Immature natural killer cell (primary cell): ENCODE measurements at places on chromosomes 12 and 14. TPM values are rescaled to one million over a fixed set of nuclear protein-coding genes. Genes with fewer than 3 reads are reported as not detected.

The IQSEC3 gene
- 0.07 TPM for polyA plus RNA-seq

The GALC gene
- 57.6 TPM for polyA plus RNA-seq

The SMOC1 gene
- not detected for polyA plus RNA-seq

The ERBB3 gene
- not detected for polyA plus RNA-seq

The FOXN4 gene
- polyA plus RNA-seq = not detected

The LMO3 gene
- polyA plus RNA-seq = not detected

The PIK3C2G gene
- polyA plus RNA-seq = not detected

GRCh38 chr12:108589028-108589839 lies 8.7 kb downstream of the TMEM119 start:
- DNase-seq = no peak

GRCh38 chr12:95796225-95796981 lies 5.8 kb upstream of the NTN4 start:
- no peak for DNase-seq

- no peak for DNase-seq
Observed at GRCh38 chr12:107106241-107107025, 13.1 kb upstream of the CRY1 start.

- DNase-seq = no peak
Observed at GRCh38 chr12:78891646-78892353, 27.2 kb downstream of the SYT1 start.

- DNase-seq = no peak
Observed at GRCh38 chr12:40469736-40470135, 222.5 kb upstream of the CNTN1 start.

DNA sequence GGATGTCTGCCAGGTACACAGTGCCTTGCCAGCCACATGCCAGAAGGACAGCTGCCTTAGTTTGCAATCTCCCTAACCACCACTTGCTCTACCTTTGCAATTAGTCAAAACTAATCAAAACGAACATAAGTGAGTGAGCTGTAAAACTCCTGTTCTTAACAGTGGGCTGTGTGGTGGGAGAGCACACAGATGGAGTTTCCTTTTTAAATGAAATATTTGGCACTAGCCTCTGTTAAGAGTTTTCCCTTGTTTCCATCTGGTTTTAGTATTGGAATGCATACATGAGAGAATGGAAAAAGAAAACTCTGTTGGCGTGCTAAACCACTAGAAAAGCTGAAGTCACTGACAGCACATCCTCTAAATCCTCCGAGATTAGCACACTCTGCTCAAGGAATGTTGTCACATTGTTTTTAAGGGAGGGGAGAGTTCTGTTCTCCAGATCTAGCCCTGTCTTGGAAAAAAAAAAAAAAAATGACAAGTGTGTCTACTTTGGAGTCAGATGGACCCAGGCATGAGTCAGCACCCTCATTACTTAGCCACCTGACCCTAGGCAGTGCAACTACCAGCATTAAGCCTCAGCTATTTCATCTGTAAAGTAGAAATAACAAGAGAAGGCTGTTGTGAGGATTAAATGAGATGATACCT lies 83.9 kb downstream of the STXBP6 start:
- no peak for DNase-seq

DNA sequence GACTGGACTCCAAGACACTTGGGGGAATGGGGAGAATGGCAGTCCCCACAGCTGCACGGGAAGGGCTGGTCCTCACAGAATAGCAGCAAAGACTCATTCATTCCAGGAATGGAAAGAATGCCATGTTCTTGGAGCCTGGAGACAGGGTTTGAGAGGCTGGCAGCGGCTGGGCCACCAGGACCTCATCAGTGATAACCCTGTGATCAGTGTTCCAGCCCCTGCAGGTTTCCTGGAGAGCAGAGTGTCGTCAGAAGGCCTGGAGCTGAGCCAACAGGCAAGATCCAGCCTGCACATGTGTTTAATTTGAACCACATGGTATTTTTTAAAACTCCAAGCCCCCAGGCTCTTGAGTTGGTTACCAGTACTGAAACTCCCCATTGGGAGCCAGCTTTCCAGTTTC lies 11.3 kb downstream of the BDKRB1 start:
- no peak for DNase-seq

- no peak for DNase-seq
Observed at GRCh38 chr14:75697918-75698317, 36.9 kb downstream of the TTLL5 start.

DNA sequence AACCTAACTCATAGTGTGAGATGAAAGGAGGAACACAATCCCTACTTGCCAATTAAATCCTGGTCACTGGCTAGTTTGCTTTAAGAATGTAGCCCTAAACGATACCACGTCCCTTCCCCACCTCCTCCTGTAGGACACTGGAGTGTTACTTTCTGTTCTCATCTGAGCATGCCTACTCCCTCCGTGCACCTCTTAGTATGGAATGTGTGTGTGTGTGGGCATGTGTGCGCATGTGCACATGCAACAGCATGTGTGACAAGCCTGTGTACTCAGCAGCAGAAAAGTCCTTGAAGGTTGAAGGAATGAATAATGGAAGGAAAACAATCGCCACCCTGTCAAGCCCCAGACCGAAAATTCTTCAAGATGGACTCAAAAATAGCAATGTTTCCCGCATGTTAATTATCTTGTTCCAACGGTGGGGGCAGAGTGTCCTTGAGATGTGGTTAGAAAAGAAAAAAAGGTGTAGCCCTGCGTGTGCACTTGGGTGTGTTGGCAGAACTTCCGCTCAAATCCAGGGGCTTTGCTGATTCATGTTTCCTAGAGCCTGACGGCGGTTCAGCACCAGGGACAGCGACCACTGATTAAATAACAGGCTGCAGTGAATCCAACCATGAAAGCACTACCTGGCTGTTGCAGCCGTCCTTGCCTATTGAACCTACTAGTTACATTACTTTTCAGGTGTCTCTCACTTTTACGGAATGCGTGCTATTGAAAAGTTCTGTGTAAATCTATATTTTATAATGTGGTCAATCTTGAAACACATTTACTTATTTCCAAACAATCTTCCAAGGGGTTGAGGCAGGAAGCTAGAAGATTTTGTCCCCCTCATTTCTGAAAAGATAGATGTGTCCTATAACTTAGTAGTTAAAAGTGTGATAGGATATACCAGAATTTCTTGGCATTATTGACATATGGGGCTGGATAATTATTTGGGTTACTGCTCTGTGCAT lies 79.8 kb downstream of the SRRM4 start:
- DNase-seq = no peak

DNA sequence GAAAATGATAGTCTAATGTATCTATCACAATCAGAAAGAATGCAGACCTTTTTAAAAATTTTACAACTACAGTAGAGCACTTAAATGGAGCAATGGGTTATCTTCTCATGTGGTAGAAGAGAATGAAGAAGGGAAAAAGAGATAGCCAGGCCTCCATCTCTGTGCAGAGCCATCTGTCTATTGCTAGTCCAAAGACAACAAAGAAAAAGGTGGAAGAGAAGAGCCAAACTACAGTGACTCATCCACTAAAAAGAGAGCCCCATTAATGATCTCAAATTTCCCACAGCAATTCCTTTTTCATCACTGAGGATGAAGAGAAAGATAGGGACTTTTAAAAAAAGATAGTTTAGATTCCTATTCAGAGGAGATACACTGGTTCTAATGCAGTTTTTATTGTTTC lies 232.9 kb downstream of the ATXN7L3B start:
- no peak for DNase-seq

DNA sequence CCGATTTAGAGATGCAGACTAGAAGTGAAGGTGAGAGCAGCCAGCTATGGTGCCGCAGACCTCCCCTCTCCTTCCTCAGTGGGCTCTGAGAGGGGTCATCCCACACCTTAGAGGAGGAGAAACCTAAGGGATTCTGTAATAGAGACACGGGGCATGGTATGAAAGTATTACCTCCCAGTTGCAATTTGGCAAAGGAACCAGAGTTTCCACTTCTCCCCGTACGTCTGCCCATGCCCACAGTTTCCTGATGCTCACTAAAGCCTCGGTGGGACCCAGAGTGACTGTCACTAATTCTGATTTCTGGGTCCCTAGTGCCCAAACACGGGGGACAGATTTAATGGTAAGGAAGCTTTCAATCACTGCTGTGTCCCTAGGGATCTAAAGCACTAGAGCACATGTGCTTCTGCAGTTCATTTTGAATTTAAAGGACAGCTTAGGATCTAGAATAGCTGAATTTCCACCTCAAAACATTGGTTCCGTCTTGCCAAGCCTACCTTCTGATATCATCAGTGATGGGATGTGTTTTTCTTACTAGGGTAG lies 44.1 kb downstream of the DAD1 start:
- DNase-seq = no peak

DNA sequence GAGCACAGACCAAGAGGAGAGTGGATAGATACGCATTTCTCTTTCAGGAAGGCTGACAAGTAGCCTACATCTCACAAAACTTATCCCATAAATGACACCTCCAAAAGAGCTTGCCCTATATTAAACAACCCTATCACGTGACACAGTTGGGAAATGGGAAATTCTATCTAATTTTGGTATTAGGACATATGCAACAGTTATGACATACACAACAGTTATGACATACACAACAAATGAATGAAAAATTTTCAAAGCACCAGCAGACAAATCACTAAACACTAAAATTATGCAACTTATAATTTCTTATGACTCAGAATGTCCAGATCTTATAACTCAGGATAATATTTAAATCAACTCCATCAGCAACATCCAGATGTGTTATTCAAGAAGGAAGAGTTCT lies 54.1 kb downstream of the DUSP16 start:
- DNase-seq = no peak

DNA sequence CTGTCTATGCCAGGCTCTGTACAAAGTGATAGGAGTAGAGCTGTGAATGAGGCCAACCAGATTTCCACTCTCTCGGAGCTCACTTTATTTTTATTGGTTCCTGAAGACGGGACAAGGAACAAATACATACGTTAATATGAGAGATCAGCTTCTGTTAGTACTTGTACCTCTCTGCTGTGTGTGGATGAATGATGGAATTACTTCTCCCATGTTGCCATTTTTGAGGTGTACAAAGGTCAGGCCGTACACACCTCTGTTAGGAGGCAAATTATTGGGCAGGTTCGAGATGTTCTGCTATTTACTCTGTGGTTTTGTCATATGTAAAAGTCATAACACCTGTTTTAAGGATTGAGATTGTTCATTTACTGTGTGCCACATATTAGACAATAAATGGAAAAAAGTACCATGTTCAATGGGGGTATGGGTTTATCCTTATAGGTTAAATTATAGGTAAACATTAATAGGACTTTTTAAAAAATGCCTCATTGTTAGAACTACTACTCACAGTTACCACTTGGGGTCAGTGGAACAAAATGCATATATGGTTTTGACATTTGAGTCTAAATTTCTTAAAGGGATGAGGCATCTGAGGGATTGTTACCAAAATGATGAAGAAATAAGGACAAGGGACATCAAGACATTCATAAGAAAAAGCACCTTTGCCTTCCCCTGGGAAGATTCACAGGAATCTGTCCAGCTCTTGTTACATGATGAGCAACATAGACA lies 26.9 kb downstream of the WBP11 start:
- no peak for DNase-seq

DNA sequence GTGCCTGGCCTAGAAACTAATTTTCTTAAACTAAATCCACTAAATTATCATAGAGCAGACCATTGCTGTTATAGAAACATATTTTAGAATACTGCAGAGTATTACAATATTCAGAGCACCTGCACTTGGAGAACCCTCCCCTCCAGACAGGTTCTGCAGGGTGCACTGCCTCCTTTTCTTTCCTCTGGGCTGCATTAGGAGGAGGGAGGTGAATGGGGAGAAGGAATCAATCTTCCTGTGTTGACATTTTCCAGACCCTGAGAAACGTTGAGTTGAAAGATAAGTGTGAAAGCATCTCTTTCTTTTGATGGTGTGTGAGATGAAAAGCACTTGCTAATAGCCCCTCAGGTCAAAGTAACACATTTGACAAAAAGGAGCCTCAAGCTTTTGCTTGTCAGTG lies 7.3 kb downstream of the SYNE2 start:
- no peak for DNase-seq

DNA sequence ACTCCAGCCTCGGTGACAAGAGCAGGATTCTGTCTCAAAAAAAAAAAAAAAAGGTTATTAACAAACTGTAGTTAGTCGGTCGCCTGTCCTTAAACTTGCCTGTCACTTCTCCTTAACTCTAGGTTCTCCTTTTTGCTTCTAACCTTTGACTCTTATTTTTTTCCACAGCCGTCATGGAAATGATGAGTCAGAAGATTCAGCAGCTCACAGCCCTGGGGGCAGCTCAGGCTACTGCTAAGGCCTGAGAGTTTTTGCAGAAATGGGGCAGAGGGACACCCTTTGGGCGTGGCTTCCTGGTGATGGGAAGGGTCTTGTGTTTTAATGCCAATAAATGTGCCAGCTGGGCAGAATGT lies 418 bp upstream of the MYG1 start:
- no peak for DNase-seq

- no peak for DNase-seq
Observed at GRCh38 chr12:113325916-113326315, 9.0 kb downstream of the SLC8B1 start.

DNA sequence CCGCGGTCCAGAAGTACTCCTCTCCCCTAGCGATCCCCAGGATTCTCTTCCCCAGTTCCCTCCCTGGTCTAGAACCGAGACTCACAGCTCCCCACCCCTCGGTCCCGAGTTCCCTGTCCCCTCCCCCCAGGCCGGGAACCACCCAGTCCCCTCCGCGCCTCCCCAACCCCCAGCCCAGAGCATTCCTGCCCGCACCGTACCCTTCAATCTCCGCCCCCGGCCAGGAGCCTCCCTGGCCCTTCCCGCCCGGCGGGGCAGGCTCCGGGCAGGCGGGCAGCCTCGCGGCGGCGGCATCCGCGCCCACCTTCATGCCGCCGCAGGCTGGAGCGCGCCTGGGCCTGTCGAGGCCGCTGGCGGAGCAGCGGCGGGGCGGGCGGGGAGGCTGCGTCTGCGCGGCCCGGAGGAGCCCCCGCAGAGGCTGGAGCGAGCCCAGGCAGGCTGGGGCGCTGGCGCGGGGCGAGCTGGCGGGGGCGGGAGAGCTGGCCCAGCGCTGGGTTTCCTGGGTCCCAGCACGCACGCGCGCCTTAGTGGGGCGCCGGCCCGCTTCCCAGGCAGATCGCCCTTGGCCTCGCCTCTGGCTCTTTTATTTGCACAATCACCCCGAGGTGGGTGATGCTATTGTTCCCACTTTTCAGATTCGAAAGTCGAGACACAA lies 22.2 kb upstream of the GPR132 start:
- DNase-seq = no peak

DNA sequence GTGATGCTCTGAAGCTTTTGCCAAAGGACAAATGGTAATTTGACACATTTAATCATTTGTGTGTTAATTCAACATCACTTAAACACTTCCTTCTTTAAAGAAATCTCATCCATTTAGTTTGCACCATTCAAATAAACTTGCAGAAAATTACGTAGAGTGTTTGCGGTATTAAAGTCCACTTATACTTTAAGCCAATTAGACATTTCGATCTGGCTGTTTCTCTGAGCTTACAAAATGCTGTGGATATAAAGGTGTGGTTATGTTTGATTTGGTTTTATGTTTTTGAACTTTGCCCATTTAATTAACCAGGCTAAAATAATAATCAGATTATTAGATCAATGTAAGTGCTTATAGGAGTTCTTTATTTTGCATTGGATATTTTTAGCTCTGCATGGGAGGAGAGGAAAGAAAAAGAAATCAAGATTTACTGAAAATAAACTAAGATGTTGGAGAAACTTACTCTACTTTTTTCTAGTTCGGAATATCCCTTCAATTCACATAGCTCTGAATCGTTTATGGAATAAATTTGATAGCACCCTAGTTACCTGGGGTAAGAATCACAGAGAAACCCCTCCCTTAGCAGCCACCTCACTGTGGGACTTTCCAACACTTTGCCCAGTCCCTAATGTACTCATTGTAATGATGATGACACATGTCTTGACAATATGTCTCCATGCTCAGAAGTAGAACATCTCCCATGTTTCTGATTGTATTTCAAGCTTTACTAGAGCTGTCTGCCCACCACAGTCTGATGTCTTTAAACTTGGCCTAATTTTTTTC lies 268.0 kb downstream of the BTG1 start:
- DNase-seq = peak; percentile 72
